ENCODE measurements at places on chromosomes 6 and 20.

DNA sequence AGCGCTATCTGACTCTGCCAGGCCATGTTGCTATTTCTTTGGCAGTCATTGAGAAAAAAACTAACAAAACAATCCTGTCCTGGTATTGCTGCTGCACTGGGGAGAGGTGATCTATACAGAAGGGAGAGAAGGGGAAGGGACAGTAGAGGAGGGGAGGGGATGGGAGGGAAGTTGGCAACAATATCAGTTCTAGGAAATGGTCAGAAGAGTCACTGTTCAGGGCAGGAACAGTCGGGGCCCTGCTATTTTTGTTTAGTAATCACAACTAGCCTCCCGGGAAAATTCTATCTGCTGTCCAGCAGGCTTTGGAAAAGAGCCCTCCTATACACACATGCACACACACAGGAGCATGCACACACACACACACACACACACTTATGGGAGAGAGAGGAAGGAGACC, 142.3 kb upstream of the CARMIL1 start:
- DNase-seq: no peak

DNA sequence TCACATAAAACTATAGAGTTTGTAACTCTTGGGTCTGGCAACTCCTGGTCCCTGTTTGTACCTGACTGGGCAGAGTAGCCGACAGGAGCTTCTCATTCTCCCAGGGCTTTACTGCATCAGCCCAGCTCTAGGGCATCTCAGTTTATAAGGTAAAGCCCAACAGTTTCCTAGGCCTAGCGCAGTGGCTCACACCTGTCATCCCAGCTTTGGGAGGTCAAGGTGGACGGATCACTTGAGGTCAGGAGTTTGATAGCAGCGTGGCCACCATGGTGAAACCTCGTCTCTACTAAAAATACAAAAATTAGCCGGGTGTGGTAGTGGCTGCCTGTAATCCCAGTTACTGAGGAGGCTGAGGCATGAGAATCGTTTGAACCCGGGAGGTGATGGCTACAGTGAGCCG, 47.8 kb downstream of the ATP9A start:
- no peak for DNase-seq

DNA sequence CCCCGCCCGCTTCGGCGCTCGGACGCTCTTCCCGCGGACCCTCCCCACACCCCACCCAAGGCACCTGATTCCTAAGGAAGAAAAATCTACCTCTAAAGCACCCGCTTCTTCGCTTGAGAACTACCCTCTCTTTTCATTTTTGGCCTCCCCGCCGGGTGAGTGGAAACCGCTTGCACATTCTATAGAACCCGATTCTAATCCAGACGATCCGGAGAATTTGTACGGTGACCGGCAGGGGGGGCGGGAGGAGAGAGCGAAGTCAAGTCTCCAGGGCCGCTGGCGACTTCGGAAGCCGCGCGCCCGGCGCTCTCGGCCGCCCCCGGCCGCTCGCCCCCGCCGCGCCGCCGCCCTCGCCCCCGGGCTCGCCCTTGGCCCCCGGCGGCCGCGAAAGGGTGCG, at the start of gene RBM24:
TSS of gene RBM24 (plus strand) at position 262 of the 397 bp plus-strand sequence. CDS start 221 bp downstream, outside the sequence.
- DNase-seq: peak; percentile 23

DNA sequence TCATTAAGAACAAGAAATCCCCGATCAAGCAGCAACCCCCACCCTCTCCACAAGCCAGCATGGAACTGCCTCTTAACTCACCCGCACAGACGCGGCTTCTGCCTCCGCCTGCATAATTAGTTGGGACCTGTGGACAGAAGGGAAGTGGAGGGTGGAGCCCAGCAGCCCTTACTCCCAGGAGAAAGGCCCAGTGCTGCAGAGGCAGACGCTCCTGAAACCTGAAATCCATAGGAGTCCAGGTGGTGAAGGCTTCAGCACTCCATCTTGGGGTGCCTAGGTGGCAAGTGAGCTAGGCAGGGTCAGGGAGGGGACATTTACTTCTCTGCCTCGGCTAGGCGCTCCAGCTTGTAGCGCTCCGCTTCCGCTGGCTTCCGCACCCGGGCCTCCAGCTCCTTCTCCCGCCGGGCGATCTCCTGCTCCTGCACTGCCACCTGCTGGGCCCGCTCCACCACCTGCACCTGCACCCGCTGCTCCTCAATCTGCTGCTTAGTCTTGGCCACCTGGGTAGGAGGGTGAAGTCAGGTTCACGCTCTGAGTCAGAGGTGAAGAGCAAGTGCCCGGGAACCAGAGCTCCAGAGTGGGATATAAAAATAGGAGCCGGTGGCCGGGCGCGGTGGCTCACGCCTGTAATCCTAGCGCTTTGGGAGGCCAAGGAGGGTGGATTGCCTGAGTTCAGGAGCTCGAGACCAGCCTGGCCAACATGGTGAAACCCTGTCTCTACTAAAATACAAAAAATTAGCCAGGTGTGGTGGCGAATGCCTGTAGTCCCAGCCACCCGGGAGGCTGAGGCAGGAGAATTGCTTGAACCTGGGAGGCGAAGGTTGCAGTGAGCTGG, 10.7 kb downstream of the TUBB start:
- DNase-seq: peak; percentile 78
